ENCODE measurements at places on chromosomes 11 and 22. TPM values are rescaled to one million over a fixed set of nuclear protein-coding genes. Genes with fewer than 3 reads are reported as not detected.

MTFP1 gene
- total RNA-seq, result 72.9 TPM

- H3K36me3 ChIP-seq, result peaks cover 5% of the 10 kb centered on the region
- H3K27me3 ChIP-seq, result no peaks in the 10 kb centered on the region
- H3K4me1 ChIP-seq, result peaks cover 8% of the 10 kb centered on the region
These were observed 30.7 kb upstream of the RBX1 start for GRCh38 chr22:40920526-40920925.

GRCh38 chr11:106679181-106679580, 339.1 kb downstream of the GUCY1A2 start:
- H3K4me1 ChIP-seq, result no peaks in the 10 kb centered on the region
- no peaks in the 10 kb centered on the region for H3K36me3 ChIP-seq

GRCh38 chr11:63998558-63999348, 12.5 kb downstream of the OTUB1 start:
- H3K27ac ChIP-seq, result no peak overlapping the region
- H3K4me3 ChIP-seq, result no peak overlapping the region
- H3K4me1 ChIP-seq, result no peaks in the 10 kb centered on the region
- H3K36me3 ChIP-seq, result peaks cover 6% of the 10 kb centered on the region

DNA sequence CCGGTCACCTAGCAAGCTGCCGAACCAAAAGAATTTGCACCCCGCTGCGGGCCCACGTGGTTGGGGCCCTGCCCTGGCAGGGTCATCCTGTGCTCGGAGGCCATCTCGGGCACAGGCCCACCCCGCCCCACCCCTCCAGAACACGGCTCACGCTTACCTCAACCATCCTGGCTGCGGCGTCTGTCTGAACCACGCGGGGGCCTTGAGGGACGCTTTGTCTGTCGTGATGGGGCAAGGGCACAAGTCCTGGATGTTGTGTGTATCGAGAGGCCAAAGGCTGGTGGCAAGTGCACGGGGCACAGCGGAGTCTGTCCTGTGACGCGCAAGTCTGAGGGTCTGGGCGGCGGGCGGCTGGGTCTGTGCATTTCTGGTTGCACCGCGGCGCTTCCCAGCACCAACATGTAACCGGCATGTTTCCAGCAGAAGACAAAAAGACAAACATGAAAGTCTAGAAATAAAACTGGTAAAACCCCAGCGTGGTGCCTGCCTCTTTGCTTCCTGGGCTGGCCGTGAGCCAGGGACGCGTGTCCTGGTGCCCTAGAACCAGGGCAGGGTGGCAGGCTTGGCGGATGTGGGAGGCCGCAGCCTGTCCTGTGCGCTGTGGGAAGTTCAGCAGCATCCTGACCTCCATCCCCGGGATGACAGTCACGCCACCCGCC, 13.2 kb downstream of the CCND1 start:
- H3K27me3 ChIP-seq, result no peaks in the 10 kb centered on the region
- no peak for DNase-seq
- no peaks in the 10 kb centered on the region for H3K4me1 ChIP-seq
- no peak overlapping the region for H3K4me3 ChIP-seq
- H3K36me3 ChIP-seq, result no peaks in the 10 kb centered on the region

EMID1 gene
- total RNA-seq, result not detected

- no peak overlapping the region for H3K4me3 ChIP-seq
- DNase-seq, result no peak
- no peak overlapping the region for H3K27ac ChIP-seq
- peaks cover 47% of the 10 kb centered on the region for H3K27me3 ChIP-seq
- H3K36me3 ChIP-seq, result no peaks in the 10 kb centered on the region
- peaks cover 4% of the 10 kb centered on the region for H3K4me1 ChIP-seq
These were observed 30.2 kb downstream of the C22orf31 start for GRCh38 chr22:29031227-29032011.

APOA4 gene
- total RNA-seq, result not detected

- DNase-seq, result no peak
- no peaks in the 10 kb centered on the region for H3K36me3 ChIP-seq
- H3K27me3 ChIP-seq, result no peaks in the 10 kb centered on the region
- H3K4me1 ChIP-seq, result no peaks in the 10 kb centered on the region
These were observed 627.0 kb downstream of the KCNA4 start for GRCh38 chr11:29389793-29390192.

DNA sequence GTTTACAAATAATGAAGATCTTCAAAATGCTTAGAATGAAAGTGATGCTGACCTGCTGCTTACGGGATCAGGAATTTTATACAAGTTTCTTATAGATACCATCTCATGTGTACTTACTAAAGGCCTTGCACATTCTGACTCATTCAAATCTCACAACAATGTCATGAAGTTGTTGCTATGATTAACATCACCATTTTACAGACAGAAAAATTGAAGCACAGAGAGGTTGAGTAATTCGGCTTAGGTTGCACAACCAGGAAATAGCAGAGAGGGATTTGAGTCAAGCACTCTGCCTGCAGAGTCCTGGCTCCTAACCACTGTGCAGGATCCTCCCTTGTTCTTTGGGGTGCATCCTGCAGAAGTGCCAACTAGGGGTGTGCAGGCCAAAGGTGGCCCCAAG, 471.9 kb downstream of the MIAT start:
- no peak overlapping the region for H3K4me3 ChIP-seq
- peaks cover 16% of the 10 kb centered on the region for H3K4me1 ChIP-seq
- H3K27ac ChIP-seq, result no peak overlapping the region
- H3K27me3 ChIP-seq, result peaks cover 8% of the 10 kb centered on the region
- H3K36me3 ChIP-seq, result no peaks in the 10 kb centered on the region
- no peak for DNase-seq

- H3K4me1 ChIP-seq, result peaks cover 17% of the 10 kb centered on the region
- no peak overlapping the region for H3K27ac ChIP-seq
- peaks cover 1% of the 10 kb centered on the region for H3K27me3 ChIP-seq
- H3K4me3 ChIP-seq, result no peak overlapping the region
- H3K36me3 ChIP-seq, result peaks cover 24% of the 10 kb centered on the region
- no peak for DNase-seq
These were observed 3.7 kb upstream of the COMT start for GRCh38 chr22:19937616-19938473.

DNA sequence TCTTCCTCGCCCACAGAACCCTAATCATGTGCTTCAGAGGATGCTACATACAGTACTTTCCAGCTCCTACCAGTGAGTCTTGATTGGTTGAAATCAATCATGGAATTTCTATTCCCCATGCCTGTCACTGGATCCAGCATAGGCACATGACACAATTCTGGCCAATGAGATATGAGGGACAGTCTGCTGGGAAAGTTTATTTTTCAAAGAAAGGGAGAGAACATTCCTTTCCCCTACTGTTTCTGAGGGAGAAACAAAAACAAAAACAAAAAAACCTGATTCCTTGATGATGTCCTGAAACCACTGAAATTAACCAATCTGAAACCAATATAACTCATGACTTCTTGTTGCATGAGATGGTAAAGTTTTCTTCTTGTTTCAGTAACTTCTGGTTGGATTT, 3.3 kb upstream of the RCN1 start:
- H3K4me1 ChIP-seq, result peaks cover 23% of the 10 kb centered on the region
- peak overlapping the region; percentile 36 for H3K27ac ChIP-seq
- H3K36me3 ChIP-seq, result no peaks in the 10 kb centered on the region
- H3K27me3 ChIP-seq, result peaks cover 13% of the 10 kb centered on the region
- H3K4me3 ChIP-seq, result no peak overlapping the region
- no peak for DNase-seq

DLAT gene
- total RNA-seq, result 52.0 TPM

GRCh38 chr11:3933165-3933628, 77.7 kb downstream of the STIM1 start:
- no peak overlapping the region for H3K4me3 ChIP-seq
- H3K36me3 ChIP-seq, result peaks cover 22% of the 10 kb centered on the region
- DNase-seq, result no peak
- no peaks in the 10 kb centered on the region for H3K27me3 ChIP-seq
- H3K4me1 ChIP-seq, result peaks cover 55% of the 10 kb centered on the region

MMP27 gene
- total RNA-seq, result not detected

DNA sequence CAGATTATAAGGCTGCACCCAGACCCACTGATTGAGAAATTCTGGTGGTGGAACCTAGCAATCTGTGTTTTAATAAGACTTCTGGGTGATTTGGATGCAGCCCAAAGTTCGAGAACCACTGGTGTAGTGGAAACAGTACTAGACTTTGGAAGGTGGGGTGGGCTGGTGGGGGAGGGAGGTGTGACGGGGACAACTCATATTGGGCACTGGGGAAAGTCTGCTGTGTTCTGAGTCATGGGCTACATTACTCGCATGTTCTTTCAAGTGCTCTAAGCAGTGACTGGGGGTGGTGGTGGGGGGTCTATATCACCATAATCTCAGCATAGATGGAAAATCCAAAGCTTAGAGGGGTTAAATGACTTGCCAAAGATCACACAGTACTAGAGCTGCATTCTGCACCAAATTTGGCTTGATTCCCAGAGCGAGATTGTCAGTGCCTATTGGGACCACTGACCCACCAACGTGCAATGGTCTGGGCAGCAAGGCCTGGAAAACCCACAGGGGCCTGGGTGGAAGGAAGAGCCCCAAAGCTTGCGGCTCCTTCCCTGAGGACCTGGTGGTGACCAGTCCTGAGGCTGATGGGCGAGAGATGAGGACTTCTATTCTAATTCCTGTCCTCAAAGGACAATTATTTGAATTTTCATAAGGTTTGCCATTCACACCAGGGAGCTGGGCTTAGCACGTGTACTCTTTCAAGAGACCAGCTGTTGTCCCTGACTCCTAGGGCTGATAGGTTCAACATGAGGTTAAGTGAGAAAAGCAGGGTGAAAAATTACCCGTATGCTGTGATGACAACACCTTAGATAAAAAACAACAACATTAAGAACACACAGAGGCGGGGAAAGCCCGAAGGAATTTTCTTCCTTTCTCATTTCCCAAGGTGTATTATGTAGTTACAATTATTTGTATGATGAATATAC, 77.5 kb upstream of the NARS2 start:
- peak overlapping the region; percentile 93 for H3K27ac ChIP-seq
- peaks cover 3% of the 10 kb centered on the region for H3K27me3 ChIP-seq
- H3K4me1 ChIP-seq, result peaks cover 23% of the 10 kb centered on the region
- no peak for DNase-seq
- peaks cover 2% of the 10 kb centered on the region for H3K36me3 ChIP-seq

YPEL1 gene
- total RNA-seq, result 0.34 TPM

DNA sequence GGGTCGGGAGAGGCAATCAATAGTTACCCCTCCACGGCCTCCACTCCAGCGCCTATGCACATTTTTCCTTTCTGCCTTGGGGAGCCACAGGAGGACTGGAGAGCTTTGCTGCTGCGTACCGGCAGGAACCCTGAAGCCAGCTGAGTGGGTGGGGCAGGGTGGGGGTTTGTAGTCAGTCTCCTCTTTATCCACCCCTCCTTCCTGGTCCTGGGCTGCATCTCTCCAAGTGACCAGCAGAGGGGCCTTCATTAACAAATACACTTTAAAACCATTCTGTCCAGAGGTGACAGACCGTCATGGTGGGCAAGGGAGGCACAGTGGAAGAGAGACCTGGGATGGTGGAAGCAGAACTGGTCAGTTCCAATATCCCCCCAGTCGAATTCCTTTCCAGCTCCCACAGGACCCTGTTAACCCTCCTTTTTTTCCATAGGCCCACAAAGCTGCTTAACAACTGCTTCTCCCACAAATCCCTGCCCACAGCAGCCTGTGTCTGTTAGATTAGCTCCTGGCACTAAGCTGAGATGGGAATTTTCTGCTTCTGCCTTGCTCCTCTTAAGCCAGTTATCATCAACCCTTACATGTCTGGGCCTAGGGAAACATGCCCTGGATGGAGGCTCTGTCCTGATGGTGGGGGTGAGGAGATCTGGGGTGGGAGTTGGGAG, 3.9 kb upstream of the ABCG4 start:
- no peaks in the 10 kb centered on the region for H3K36me3 ChIP-seq
- no peak overlapping the region for H3K4me3 ChIP-seq
- no peak for DNase-seq
- H3K27me3 ChIP-seq, result peaks cover 38% of the 10 kb centered on the region

DNA sequence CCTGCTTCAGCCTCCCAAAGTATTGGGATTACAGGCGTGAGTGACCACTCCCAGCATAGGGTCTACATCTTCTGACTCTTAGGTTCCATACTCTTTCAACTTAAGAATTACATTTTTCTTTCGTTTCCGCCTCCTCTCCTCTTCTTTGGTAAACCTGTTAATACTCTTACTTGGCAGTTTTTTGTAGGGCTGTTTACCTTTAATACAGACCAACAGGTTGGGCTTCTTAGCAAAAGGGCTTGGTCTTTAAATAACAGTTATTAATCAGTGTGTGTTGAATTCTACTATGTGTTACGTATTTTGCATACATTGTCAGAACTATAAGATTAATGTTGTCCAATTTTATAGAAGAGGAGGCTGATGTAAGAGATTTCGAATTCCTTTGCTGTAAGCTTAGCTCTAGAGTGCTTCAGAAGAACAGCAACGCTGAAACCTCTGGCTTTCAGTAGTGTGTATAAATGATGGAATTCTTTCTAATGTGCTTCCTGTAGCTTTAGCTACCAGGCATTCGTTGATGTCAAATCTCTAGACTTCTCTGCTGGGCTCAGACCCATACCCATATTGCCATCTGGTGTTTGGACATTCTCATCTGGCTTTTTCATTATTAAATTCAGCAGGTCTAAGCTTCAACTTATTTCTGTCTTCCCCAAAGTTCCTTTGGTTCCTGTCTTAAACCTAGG, 3.1 kb downstream of the FDX1 start:
- H3K36me3 ChIP-seq, result peaks cover 15% of the 10 kb centered on the region
- no peak for DNase-seq
- H3K27ac ChIP-seq, result no peak overlapping the region

AMOTL1 gene
- total RNA-seq, result 4.9 TPM

DNA sequence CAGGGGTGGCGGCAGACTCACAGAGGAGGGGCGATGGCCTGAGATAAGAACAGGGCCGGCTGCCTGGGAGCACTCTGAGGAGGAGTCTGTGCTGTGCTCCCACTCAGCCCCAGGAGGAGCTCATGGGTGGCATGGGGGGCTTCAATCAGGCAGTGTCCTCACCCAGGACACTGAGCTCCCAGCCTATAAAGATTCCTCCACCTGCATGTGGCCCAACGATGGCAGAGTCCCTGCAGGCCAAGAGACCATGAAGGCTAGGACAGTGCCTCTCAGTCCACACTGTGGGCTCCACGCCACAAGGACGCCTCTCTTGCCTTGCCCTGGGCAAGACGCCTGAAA, 1.9 kb downstream of the CST6 start:
- H3K4me1 ChIP-seq, result peaks cover 13% of the 10 kb centered on the region
- H3K36me3 ChIP-seq, result no peaks in the 10 kb centered on the region
- no peak for DNase-seq
- H3K4me3 ChIP-seq, result no peak overlapping the region

C11orf52 gene
- total RNA-seq, result not detected

RBMXL2 gene
- total RNA-seq, result not detected

CNTF gene
- 4.1 TPM for total RNA-seq

DNA sequence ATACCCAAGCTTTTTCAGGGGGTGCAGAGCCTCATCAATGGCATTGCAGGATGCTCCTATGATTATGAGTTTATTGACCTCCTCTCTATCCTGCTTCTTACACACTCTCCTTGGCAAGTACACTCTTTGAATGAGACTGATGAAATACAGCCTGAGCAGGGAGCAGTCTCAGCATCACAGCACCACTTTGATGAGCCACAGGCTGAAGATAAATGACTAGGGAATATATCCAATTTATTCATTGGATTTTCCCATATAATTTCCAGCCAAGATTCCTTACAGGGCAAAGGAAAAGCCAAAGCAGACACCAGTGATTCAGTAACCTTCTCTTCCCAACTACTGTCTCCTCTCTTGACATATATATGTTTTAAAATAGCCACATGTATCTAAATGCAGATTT, 79.2 kb downstream of the CASP12 start:
- H3K4me3 ChIP-seq, result no peak overlapping the region
- DNase-seq, result no peak
- H3K27me3 ChIP-seq, result no peaks in the 10 kb centered on the region
- H3K4me1 ChIP-seq, result no peaks in the 10 kb centered on the region

- H3K36me3 ChIP-seq, result peaks cover 8% of the 10 kb centered on the region
- peak overlapping the region; percentile 95 for H3K4me3 ChIP-seq
- peaks cover 26% of the 10 kb centered on the region for H3K4me1 ChIP-seq
- no peak for DNase-seq
These were observed 1.1 kb upstream of the SLC35F2 start for GRCh38 chr11:107859459-107860239.

Measured in activated T-helper 1 cell treated with anti-CD3 and anti-CD28 coated beads, Interleukin-12 subunit alpha, Interleukin-12 subunit beta, Interleukin-2, Interleukin-4 antibody, amounts not matched to agents 30 ng/mL and 10 ng/mL and 1 ng/mL, durations not matched to agents 14 hours and 24 hours and 36 hours (primary cell).